Mesothelial cell of epicardium (in vitro differentiated cells): ENCODE measurements at places on chromosomes 16 and 17.

- DNase-seq = no peak
Observed at GRCh38 chr17:2710071-2710802, 1.3 kb downstream of the CLUH start.

DNA sequence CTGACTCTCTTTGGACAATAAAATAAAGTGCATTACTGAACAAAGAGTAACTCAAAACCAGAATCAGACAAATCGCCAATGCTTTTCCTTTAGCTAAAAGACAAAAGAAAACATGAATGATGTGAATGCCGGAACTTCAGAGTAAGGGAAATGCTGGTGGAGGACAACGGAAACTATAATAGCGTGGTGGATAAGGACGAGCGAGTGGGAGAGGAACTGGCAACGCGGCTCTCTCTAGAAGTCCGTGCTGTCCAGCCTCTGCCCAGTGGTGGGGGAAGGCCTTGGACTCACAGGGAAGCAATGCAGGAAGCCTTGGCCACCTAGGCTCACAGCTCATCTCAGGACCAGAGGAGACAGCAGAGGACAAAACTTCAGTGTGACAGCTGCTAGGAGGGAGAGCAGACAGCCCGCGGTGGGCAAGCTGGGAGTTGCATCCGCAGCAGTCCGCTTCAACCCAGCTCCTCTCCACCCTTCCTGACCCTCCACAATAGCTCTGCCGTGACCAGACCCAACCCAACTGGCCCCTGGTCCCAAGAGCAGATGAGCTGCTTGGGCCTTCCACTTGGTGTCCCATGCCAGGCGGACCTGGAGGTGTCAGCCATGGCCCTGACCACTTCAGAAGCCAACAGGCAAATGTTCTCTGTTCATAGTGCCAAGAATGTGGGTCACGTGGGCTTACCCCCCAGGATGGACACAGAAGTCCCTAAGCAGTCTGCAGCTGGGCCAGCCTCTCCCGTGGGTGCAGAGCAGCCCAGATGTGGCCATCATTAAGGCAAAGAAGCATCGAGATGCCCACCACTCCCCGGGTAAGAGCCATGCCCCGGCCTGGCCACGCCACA lies 5.3 kb upstream of the FAAP100 start:
- no peak for DNase-seq

DNA sequence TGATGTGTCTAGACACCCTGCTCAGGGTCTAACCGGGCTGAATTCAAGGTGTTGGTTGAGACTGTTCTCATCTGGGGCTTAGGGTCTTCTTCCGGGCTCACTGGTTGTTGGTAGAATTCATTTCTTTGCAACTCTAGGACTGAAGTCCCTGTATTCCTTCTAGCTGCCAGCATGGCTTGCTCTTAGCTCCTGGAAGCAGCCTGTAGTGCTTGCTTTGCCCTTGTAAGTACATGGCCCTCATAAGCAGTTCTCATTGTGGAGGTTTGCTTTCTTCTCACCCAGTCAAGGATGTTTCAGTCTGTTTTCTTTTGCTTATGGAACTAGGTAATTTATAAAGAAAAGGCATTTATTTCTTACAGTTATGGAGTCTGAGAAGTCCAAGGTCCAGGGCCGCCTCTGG lies 26.3 kb downstream of the COX10 start:
- DNase-seq = no peak

- no peak for DNase-seq
Observed at GRCh38 chr16:35562471-35562870, 2103.1 kb downstream of the TP53TG3F start.

DNA sequence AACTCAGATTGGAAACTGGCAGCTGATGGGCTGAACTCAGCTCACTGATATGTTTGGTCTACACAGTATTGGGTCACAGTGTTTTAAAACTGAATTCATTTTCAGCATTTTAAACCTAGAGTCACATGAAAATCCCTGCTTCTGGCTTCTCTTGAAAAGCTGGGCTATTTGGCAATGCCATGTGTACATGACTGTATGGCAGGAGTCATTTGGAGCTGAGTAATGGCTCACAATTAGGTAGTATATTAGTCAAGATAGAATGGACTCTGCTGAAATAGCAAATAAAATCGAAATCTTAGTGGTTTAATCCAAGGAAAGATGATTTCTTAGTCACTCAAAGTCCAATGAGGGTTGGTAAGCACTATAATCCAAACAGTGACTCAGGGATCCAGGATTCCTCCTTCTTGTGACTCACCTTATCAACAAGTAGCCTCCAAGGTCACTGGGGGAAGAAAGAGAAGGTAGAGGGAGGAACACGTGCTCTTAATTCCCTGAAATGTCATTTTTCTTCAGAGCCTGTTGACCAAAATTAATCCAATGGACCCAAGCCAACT lies 13.9 kb upstream of the PMP22 start:
- no peak for DNase-seq

GRCh38 chr17:39927929-39928857 lies 661 bp downstream of the LRRC3C start:
- DNase-seq = no peak

GRCh38 chr17:7992924-7993323 lies 9.5 kb upstream of the GUCY2D start:
- DNase-seq = no peak

DNA sequence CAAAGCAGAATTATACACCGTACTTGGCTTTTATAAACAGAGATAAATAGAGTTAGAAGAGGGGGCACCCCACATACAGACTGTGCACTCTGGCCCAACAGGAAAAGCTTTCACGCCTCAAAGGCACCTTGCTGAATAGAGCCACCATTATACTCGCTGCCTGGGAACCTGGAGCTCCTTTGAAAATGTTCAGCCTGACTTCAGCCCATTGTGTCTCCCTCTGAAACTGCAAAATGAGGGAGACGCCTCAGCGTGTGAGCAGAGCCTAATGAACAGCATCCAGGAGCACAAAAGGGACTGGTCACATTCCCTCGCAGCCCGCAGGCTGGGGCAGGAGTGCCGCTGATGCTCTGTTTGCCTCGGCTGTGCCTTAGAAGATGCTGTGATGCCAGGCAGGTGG lies 46.3 kb downstream of the ABCC12 start:
- no peak for DNase-seq

- DNase-seq = no peak
Observed at GRCh38 chr16:23826528-23827045, 9.2 kb upstream of the PRKCB start.

DNA sequence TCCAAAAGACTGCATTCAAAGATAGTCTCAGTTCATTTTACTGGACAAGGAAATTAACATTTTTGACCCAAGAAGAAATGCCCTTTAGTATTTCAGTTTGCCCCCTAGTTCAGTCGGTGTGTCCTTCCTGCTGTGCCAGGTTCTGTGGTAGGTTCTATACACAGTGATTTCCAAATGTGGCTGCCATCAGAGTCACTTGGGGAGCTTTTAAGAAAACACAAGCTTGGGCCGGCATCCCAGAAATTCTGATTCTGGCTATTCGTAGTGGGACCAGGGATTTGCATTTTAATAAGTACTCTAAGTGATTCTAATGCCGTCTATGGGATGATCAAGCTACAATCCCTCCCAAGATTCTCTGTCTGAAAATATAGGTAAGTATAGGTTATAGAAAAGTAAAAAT lies 10.2 kb downstream of the RSPRY1 start:
- no peak for DNase-seq

DNA sequence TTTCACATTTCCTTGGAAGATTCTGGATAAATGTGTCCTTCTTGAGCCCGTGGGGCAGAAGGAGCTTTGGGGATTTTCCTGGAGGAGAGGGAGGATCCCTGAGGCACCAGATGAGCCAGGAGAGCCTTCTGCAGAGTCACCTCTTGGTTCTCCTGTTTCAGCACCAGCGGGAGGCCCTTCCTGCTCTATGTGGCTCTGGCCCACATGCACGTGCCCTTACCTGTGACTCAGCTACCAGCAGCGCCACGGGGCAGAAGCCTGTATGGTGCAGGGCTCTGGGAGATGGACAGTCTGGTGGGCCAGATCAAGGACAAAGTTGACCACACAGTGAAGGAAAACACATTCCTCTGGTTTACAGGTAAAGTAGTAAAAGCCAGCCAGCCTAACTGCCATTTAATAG lies 77.1 kb downstream of the ARSG start:
- DNase-seq = no peak

GRCh38 chr17:226108-227077 lies 44.9 kb upstream of the DOC2B start:
- DNase-seq = no peak

DNA sequence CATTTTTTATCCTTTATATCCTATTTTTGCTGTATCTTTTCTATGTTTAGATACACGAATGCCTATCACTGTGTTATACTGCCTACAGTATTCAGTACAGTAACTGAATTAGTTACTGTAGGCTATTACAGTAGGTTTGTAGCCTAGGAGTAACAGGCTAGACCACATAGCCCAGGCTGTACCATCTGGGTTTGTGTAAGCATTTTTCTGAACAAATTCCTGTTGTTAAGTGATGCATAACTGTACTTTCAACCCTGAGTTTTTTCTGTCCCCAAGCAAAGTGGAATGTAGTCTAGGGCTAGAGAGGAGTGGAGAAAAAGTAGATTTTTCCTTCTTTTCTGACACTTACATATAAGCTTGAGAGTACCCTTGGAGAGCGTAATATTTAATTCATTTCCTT lies 282.1 kb downstream of the HS3ST3B1 start:
- no peak for DNase-seq

GRCh38 chr16:7597677-7598076 lies 265.0 kb downstream of the RBFOX1 start:
- no peak for DNase-seq

DNA sequence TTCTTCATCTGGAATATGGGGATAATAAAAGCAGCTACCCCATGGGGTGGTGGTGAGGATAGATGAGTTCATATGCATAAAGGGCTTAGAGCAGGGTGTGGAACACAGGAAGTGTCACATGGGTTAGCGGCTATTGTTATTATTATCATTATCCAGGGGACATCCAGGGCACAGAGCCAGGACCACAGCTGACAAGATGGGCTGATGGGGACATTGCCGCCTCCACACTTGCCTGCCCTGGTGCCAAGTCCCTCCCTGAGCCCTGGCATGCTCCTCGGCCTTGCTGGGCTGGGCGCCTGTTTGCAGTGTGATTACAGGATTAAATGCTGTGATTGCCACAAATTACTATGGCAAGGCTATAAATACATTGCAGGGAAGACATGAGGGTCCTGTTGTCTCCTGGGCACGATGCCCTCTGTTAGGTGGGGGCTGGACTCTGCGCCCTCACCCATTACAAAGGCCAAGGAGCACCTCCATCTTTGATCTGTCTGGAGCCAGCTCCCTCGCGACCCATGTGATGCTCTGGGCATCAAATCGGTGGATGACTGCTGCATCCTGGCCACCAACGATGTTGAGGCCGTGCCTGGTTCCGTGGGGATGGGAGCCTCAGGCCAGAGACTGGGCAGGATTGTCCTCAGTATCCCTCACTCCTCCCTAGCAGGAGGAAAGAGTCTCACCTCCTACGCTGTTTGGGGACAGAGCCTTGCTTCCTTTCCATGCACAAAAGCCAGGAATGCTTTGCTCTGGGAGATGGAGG lies 43.2 kb downstream of the PIMREG start:
- no peak for DNase-seq

DNA sequence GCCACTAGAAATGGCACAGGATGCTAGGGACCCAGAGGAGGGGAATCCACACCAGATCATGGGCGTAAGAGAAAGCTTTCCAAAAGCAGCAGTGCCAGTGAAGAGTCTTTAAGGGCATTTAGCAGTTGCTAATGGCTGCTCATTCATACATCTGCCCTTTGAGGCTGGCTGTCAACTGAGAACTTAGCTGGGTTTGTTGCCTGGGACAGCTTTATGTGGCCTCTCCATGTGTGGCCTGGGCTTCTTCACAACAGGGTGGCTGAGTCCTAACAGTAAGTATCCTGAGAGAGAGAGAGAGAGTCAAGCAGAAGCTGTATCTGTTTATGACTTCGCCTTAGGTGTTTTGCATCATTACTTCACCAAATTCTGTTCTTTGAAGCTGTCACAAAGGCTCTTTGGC lies 286.1 kb upstream of the KCNJ16 start:
- DNase-seq = no peak

GRCh38 chr16:1754204-1754603 lies 17.1 kb downstream of the NME3 start:
- no peak for DNase-seq

- no peak for DNase-seq
Observed at GRCh38 chr17:1322014-1322428, 42.6 kb downstream of the TRARG1 start.

DNA sequence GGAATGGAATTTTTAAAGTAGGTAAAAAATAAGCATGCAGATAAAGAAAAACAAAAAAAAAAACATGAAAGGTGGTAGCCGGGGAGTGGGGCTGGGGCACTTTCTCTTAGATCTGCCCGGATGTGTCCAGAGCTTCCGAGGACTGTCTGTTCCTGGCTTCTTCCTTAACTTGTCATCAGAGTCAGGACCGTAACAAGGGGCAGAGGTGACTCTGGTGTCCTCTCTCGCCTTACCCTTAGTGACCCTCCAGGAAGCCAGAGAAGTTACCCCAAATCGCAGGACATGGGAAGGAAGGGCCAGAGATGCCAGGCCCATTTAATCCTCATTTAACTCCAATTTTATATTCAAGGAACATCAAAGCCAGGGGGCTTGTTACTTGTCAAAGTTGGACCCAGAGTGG lies 115.5 kb downstream of the ABCC6 start:
- no peak for DNase-seq

- no peak for DNase-seq
Observed at GRCh38 chr16:84096447-84097005, 20.2 kb downstream of the MBTPS1 start.

GRCh38 chr17:75913537-75914210 lies 9.0 kb upstream of the MRPL38 start:
- DNase-seq = no peak

GRCh38 chr16:1614456-1615102 lies 2.4 kb downstream of the CRAMP1 start:
- DNase-seq = no peak

DNA sequence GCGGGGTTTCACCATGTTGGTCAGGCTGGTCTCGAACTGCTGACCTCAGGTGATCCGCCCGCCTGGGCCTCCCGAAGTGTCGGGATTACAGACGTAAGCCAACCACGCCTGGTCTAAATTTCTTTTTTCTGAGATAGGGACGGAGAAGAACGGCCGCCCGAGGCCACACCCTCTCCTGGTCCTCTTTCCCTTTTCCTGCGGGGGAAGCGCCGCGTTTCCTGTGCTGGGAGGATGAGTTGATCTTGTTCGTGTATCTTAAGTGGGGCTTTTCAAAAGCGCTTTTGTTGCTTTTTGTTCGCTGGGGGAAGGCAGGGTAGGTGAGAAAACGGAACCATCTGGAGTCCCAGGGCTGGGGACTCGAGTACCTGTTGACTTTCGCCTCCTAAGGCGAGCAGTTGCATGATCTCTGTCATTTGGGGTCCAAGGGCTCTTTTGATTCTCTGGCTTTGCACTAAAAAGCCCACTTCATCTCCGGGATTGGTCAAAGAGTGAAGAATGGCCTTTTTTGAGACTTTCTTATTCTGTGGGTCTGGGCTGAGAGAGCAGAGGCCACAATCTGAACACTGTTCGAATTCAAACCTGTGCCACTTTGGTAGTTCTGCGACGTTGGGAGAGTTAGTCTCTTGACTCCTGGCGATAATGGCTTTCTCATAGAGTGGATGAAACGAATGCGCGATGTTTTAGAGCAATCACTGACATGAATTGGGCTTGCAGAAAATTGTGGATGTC lies 1.3 kb downstream of the FUS start:
- no peak for DNase-seq

- no peak for DNase-seq
Observed at GRCh38 chr17:76547183-76547641, 7.4 kb downstream of the PRCD start.

- DNase-seq = no peak
Observed at GRCh38 chr17:66304304-66305174, 2.1 kb downstream of the PRKCA start.

GRCh38 chr17:79977708-79978547 lies 57.7 kb downstream of the TBC1D16 start:
- DNase-seq = no peak
